Natural killer cell (primary cell): ENCODE measurements at places on chromosomes 5 and 9. TPM values are rescaled to one million over a fixed set of nuclear protein-coding genes. Genes with fewer than 3 reads are reported as not detected.

GRCh38 chr9:127963359-127964064 lies 17.3 kb downstream of the EEIG1 start:
- DNase-seq, result no peak
- no peaks in the 10 kb centered on the region for H3K36me3 ChIP-seq
- no peak overlapping the region for H3K27ac ChIP-seq
- H3K27me3 ChIP-seq, result no peaks in the 10 kb centered on the region
- peaks cover 63% of the 10 kb centered on the region for H3K4me1 ChIP-seq

- no peaks in the 10 kb centered on the region for H3K27me3 ChIP-seq
- no peak for DNase-seq
- H3K36me3 ChIP-seq, result no peaks in the 10 kb centered on the region
- H3K4me1 ChIP-seq, result no peaks in the 10 kb centered on the region
- no peak overlapping the region for H3K4me3 ChIP-seq
These were observed 183.2 kb downstream of the FRMD3 start for GRCh38 chr9:83355024-83355444.

DNA sequence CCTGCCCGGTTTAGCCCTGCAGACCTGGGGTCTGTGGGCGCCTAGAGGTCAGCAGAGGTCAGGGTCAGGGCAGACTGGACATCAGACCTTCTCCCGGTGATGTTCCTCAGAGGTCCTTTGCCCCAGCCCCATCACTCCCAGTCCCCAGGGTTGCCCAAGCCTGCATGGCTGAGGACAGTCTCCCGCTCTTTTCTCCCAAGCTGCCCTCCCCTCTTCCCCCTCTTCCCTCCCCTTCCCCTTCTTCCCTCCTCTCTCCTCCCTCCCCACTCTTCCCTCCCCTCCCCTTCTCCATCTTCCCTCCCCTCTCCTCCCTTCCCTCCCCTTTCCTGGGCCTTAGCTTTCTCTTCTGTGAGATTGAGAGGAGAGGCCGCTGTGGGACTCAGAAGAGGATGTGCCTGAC lies 10.4 kb downstream of the LHX3 start:
- no peaks in the 10 kb centered on the region for H3K4me1 ChIP-seq
- no peak for DNase-seq
- H3K27me3 ChIP-seq, result peaks cover 36% of the 10 kb centered on the region

- no peak for DNase-seq
- H3K4me3 ChIP-seq, result no peak overlapping the region
- H3K4me1 ChIP-seq, result no peaks in the 10 kb centered on the region
These were observed 363.4 kb downstream of the EBF1 start for GRCh38 chr5:158736150-158736870.

GRCh38 chr5:61621202-61621650 lies 289.2 kb downstream of the ZSWIM6 start:
- peaks cover 18% of the 10 kb centered on the region for H3K27me3 ChIP-seq
- no peak overlapping the region for H3K27ac ChIP-seq
- H3K4me1 ChIP-seq, result peaks cover 13% of the 10 kb centered on the region
- no peaks in the 10 kb centered on the region for H3K36me3 ChIP-seq
- H3K4me3 ChIP-seq, result no peak overlapping the region

- H3K27me3 ChIP-seq, result peaks cover 8% of the 10 kb centered on the region
- H3K4me1 ChIP-seq, result peaks cover under 1% of the 10 kb centered on the region
- H3K27ac ChIP-seq, result no peak overlapping the region
- H3K4me3 ChIP-seq, result no peak overlapping the region
- H3K36me3 ChIP-seq, result no peaks in the 10 kb centered on the region
- DNase-seq, result no peak
These were observed 810.2 kb downstream of the EFNA5 start for GRCh38 chr5:106860398-106861044.

- no peak for DNase-seq
- no peak overlapping the region for H3K27ac ChIP-seq
- H3K27me3 ChIP-seq, result no peaks in the 10 kb centered on the region
- no peak overlapping the region for H3K4me3 ChIP-seq
- H3K36me3 ChIP-seq, result no peaks in the 10 kb centered on the region
- no peaks in the 10 kb centered on the region for H3K4me1 ChIP-seq
These were observed 59.1 kb downstream of the BARX1 start for GRCh38 chr9:93896093-93896492.

DNA sequence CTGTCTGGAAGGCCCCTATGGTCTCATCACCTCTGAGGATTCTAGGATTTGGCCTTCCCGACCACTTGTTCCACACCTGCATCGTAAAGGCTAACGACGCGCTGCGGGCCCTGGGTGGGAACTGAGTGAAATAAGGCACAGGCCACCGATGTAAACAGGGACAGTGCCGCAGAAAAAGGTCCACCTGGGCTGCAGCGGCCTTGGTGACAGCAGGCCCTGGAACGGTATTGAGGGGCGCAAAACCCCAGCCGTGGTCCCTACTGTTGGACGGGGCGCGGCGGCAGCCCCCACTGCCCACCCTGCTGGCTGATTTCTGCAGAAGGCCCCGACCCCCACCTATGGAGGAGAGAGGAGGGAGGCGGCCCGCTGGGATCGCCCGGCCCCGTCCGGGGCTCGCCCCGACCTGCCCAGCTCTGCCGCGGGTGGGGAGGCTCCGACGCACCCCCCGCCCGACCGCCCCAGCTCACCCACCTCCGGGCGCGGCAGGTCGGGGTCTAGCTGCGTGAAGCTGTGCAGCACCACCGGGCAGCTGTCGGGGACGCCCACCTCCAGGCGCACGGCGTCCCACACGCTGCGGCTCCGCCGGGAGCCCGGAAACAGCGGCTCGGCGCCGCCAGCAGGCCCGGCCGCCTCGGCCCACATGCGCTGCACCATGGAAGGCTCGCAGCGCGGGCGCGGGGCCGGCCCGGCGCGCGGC lies 391 bp downstream of the RALGDS start:
- H3K4me1 ChIP-seq, result peaks cover 92% of the 10 kb centered on the region
- no peaks in the 10 kb centered on the region for H3K27me3 ChIP-seq
- DNase-seq, result peak; percentile 40
- peak overlapping the region; percentile 43 for H3K27ac ChIP-seq
- peak overlapping the region; percentile 44 for H3K4me3 ChIP-seq

DNA sequence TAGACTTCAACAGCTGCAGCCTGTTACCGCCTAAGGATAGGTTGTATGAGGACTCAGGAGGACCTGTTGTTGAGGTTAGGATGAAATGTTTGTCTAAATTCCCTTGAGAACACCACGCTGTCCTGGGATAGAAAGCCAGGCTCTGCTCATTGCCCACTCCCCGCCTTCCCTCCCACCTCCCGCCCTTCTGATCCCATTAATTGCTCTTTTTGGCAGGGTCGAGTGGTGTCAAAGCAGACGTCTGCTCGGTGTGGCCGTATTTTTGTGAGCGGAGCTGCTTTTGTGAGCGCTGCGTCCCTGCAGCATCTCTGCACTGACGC lies 62.3 kb downstream of the SPATA31C2 start:
- no peak for DNase-seq
- peaks cover 7% of the 10 kb centered on the region for H3K27me3 ChIP-seq
- peaks cover 13% of the 10 kb centered on the region for H3K4me1 ChIP-seq
- H3K27ac ChIP-seq, result no peak overlapping the region
- H3K4me3 ChIP-seq, result peak overlapping the region; percentile 32

- no peak overlapping the region for H3K4me3 ChIP-seq
- H3K4me1 ChIP-seq, result peaks cover 54% of the 10 kb centered on the region
- H3K27me3 ChIP-seq, result no peaks in the 10 kb centered on the region
- no peaks in the 10 kb centered on the region for H3K36me3 ChIP-seq
- peak; percentile 90 for DNase-seq
These were observed 4.7 kb upstream of the TUBB4B start for GRCh38 chr9:137236238-137236935.

DNA sequence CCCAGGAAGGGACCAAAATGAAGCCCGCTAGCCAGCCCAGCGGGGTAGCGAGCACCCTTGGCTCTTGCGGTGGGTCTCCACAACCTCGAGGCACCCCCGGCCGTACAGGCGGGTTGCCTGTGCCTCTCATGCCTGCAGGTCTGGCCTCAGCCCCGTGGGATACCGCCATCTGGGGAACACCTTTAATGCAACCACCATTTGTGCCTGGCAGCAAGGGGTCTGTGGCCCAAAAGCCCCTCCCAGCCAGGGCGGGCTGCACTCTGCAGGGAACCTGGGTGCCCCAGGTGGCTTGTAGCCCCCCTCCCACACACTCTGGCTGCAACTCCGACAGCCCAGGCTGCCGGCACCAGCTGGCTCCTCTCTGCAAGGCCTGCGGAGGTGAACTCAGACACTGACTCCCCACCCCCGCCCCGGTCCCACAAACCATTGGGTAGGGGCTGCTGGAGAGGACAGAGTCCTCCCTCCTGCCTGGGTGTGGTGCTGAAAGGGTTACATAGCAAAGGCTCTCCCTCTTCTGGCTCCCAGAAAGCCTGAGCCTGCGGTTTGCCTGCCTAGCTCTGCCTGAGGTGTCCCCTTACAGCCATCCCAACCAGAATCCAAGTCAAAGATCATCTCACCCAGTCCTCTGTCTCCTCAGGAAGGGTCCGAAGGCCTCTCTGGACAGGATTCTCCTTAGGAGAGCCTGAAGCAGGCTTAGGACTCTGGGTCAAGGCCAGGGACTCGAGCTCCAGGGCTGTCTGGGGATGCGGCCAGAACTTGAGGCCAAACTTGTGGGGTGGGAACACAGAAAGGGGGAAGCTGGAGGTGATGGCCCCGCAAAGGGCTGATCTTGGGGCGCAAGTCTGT lies 109.4 kb downstream of the PSD2 start:
- peaks cover 22% of the 10 kb centered on the region for H3K27me3 ChIP-seq
- DNase-seq, result no peak
- H3K4me1 ChIP-seq, result peaks cover 14% of the 10 kb centered on the region
- no peaks in the 10 kb centered on the region for H3K36me3 ChIP-seq

DNA sequence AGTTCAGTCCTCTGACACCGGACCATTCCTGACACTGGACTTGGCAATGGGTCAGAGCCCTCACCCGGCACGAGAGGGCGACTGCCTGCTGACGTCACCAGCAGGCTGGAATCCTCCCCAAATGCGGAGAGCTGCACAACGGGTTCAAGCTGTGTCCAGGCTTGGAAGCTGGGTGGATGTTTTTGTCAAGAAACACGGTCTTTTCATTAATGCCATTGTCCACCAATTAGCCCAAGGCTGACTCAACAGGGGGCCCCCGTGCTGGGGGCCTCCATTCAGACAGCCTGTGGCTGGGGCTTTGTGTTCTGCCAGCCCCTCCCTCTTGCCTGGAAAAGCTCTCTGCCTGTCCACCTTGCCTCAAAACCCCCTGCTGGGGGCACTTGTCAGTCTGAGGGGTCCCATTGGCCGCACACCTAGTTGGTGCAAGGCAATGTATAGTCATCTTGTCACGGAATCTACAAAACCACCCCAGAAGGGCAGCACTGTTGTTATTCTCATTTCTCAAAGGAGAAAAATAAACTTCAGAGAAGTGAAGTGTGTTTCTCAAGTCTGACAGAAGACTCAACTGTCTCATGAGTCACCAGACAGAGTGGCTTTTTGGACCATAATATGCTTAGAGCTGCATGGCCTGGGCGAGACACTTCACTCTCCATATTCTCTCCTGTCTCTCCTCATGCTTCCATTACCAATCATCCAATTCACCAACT lies 24.6 kb downstream of the NDUFA8 start:
- H3K36me3 ChIP-seq, result no peaks in the 10 kb centered on the region
- H3K4me1 ChIP-seq, result no peaks in the 10 kb centered on the region
- H3K27ac ChIP-seq, result no peak overlapping the region
- no peak for DNase-seq
- H3K4me3 ChIP-seq, result no peak overlapping the region

- H3K4me3 ChIP-seq, result no peak overlapping the region
- peaks cover 11% of the 10 kb centered on the region for H3K27me3 ChIP-seq
- no peaks in the 10 kb centered on the region for H3K36me3 ChIP-seq
- DNase-seq, result no peak
- H3K27ac ChIP-seq, result no peak overlapping the region
- peaks cover 10% of the 10 kb centered on the region for H3K4me1 ChIP-seq
These were observed 1.5 kb upstream of the SEMA5A start for GRCh38 chr5:9547122-9547947.

- no peaks in the 10 kb centered on the region for H3K4me1 ChIP-seq
- H3K27ac ChIP-seq, result no peak overlapping the region
- H3K4me3 ChIP-seq, result no peak overlapping the region
- H3K36me3 ChIP-seq, result peaks cover 58% of the 10 kb centered on the region
These were observed 38.8 kb downstream of the NFX1 start for GRCh38 chr9:33329117-33329563.

- no peak overlapping the region for H3K4me3 ChIP-seq
- no peak overlapping the region for H3K27ac ChIP-seq
- no peaks in the 10 kb centered on the region for H3K4me1 ChIP-seq
- no peak for DNase-seq
- no peaks in the 10 kb centered on the region for H3K36me3 ChIP-seq
These were observed 1543.4 kb downstream of the EFNA5 start for GRCh38 chr5:106127341-106127781.

DNA sequence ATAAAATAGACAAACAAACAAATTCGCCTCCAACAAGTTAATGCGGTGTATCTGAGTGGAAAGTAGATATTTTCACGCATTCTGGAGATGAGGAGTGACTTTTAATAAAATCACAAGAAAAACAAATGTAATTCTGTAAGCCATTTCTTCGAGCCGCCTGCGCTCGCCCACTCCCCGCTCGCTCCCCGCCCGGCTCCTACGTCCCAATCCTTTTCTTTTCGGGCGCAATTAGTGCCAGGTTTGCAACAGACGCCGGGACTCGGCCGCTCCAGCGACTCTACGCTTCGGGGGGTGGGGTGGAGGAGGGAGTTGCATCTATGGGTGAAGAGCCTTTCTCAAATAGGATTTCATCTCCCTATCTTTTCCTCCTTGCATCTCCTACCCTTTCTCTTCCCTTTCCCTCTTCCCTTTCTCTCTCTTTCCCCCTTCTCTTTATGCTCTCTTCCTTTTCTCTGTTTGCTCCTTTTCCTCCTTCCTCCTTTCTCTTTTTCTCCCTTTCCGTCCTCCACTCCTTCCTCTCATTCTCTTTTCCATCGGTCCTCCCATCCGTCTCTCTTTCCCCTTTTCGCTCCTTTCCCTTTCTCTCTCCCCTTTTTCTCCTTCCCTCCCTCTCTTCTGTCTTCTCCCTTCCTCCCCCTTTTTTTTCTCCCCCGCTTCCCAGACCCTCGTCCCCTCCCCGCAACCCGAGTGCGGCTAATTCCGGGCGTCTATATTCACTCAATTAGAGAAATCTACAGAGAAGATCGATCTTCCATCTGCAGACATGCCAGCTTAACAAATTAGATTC lies 6.1 kb upstream of the OTP start:
- H3K27me3 ChIP-seq, result peaks cover 64% of the 10 kb centered on the region
- peaks cover 20% of the 10 kb centered on the region for H3K4me1 ChIP-seq
- no peak overlapping the region for H3K4me3 ChIP-seq
- H3K36me3 ChIP-seq, result no peaks in the 10 kb centered on the region

DNA sequence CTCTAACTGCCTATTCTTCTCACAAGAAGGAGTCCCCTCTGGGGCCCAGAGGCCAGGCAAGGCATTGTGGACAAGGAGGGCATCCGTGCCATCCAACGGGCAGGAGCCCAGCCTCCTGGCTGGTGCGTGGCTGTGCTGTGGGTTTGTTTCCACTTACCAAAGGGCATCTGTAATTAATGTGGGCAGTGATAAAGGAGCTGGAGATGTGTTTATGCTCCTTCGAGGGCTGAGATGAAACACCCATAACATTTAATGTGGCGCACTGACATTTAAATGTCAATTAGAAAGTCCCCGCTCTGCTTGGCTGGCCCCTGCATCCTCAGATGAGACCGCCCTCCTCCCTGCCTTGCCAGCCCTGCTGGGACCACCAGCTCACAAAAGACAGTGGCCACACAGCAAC lies 57.1 kb downstream of the KCNIP1 start:
- H3K36me3 ChIP-seq, result no peaks in the 10 kb centered on the region
- H3K4me3 ChIP-seq, result no peak overlapping the region
- H3K4me1 ChIP-seq, result no peaks in the 10 kb centered on the region
- H3K27ac ChIP-seq, result no peak overlapping the region

C9orf50 gene
- not detected for total RNA-seq

PKD2L2 gene
- 0.78 TPM for total RNA-seq

SLC28A3 gene
- 1.6 TPM for total RNA-seq

SLIT3 gene
- not detected for total RNA-seq

SAP30L gene
- total RNA-seq, result 48.4 TPM

GALNT12 gene
- total RNA-seq, result 9.1 TPM

XRCC4 gene
- 6.0 TPM for total RNA-seq

WNK2 gene
- total RNA-seq, result not detected

PLCXD3 gene
- not detected for total RNA-seq
